Activated naive CD4-positive, alpha-beta T cell treated with Interleukin-2 at 50 U/mL for 16 hours (primary cell): ENCODE measurements at places on chromosomes 3 and 15.
A peak's percentile ranks its signal among the peaks of the same experiment; 100 is the strongest.

DNA sequence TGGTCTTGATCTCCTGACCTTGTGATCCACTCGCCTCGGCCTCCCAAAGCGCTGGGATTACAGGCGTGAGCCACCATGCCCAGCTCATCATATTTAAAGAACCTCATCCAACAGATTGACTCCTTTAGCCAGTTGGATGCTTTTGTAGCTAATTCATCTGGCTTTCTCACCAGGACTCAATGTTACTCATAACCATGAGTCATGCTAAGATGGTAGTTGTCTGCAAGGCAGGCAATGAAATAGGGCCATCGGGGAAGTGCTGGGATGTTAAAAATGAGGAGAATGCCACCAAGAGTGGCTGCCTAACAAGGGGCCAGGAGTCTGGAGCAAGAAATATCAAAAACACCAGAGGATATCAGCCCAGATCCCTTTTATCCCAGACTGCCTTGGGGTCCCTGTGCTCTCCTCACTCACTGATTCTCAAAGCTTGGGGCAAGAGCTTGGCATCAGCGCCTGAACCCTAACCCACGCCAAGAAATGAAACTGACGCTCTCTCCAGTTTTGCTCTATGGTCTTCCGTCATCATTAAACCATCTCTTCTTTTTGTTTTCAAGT is 7.4 kb upstream of the PCOLCE2 start:
- DNase-seq = no peak

DNA sequence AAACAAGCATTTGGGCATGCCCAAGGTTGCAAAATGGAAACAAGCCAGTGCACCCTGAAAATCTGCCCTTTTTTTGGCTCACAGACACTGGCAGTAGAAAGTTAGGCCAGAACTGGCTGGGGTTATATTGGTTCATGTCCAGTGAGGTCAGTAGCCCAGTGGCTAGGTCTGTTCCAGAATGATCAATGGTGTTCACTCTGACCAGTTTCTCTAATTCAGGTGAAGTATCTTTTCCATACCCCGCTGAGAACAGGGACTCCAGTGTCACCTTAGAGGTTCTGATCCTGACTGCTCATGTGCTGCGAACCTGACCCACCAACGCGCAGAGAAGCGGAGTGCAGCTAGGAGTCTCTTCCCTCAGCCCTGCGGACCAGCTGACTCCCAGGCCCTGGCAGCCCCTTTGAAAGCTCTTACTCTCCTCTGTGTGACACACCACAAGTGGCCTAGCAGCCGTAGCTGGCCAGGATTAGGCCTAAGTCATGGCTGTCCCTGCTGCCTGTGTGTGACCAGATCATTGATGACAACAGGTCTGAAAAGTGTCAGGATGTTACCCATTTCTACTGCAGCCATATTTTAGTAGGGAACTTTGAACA is 123.5 kb downstream of the GHSR start:
- DNase-seq = no peak

DNA sequence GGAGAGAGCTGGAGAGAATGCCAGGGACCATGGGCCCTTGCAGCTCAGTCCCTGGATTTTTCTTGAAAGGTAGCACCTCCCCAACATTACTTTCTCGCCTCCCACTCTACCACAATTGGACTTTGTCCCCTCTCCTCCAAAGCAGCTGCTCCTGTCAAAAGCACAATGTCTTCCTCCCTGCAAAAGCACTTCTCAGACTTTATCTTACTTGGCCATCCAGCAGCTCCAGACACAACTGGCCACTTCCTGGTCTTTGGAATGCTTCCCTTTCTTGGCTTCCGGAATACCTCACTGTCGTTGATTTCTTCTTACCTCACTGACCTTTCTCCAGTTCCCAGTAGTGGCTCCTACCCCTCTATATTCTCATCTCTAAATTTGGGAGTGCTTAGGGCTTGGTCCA is 134.6 kb upstream of the PROK2 start:
- no peak for DNase-seq

DNA sequence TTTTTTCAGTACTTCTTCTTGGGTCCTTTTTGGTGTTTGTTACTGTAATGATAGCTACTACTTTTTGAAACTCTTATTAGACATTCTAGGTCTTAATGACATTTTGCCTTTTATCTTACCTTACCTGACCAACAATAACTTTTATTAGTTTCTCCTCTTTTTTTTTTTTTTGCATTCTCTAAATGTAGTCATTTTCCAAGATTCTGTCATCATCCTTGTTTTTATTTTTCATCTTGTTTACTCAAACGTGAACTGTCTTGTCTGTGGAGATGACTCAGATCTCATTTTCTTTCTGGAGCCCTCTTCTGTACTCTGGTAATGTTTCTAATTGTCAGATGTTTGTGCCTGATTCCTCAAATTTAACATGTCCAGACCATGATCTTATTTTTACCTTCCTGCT is 2.9 kb downstream of the ABHD5 start:
- DNase-seq = no peak

- DNase-seq = no peak
Measured at GRCh38 chr15:44918136-44918535, 38.4 kb upstream of the TERB2 start.

GRCh38 chr3:149662240-149662887 is 4.5 kb upstream of the WWTR1 start:
- no peak for DNase-seq

DNA sequence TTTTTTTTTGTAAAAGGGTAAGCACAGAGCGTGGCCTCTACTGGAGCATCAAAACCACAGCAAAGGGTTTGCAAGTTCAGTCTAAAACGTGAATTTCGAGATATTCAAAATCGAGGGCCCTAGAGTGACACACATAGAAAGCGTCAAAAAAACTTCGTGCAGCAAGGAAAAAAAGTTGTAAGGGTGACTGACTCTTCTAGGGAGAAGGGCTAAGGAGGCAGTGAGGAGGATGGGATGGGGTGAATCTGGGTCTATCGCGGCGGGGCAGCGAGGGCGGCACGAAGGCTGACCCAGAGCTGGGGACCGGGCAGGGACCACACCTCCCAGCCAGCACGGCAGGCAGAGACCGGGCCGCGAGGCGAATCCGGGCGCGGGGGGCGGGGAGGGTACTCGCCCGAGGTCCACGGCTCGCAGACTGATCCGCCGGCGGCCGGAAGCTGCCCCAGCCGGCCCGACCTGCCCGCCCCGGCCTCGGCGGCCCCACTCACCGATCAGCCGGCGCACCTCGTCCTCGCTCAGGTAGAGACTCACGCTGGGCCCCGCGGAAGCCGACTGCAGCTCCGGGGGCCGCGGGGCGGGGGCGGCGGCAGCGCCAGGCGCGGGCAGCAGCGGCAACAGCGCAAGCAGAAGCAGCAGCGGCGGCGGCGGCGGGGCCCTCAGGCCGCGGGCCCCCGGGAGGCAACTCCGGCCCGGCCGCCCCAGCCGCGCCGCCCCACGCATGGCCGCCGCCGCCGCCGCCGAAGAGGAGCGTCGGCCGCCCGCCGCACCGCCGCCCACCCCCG is 533 bp downstream of the RYK start:
- peak; percentile 44 for DNase-seq

DNA sequence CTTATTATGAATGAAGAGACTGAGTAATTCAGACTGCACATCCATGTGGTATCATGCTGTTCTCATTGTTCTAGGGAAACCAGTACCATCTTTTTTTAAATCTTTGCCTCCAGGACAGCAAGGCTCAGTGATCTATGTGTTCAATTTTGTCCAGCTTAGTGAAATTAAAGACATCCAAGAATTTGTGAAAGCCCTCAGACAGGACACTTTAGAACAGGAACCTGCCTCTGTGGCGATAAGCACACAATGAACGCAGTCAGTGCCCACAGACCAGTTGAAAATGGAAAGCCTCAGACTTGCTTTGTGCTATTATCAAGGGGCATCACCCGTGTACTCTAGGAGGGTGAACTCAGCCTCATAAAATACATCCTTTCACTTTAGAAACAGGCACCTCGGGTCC is 20.1 kb downstream of the EID1 start:
- DNase-seq = no peak

- no peak for DNase-seq
Measured at GRCh38 chr15:91281947-91282346, 181.9 kb downstream of the SV2B start.
